Stimulated activated CD4-positive, alpha-beta T cell treated with anti-CD3 and anti-CD28 coated beads, Interleukin-4, amount 100 ng/mL, for 4 hours (primary cell): ENCODE measurements at places on chromosomes 13 and 19.

DNA sequence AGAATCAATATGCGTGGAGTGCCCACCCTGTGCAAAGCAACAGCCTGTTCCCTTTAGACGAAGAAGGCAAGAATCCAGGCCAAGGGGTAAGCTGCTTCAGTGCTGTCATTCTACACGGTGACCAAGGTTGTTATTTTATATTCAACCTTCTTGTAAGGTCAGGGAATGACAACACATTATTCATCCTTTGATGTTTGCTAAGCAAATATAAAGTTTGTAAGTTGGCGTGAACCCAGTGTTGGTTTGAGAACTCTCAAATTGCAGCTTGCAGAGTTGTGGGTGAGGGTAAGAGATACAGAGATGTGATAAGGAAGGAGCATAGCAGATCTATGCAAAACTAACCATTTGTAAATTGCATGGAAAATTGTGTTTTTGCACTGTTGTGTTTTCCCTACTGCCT is 436.7 kb downstream of the FGF9 start:
- no peak for DNase-seq

GRCh38 chr19:44850641-44851109 is 4.6 kb downstream of the NECTIN2 start:
- no peak for DNase-seq

DNA sequence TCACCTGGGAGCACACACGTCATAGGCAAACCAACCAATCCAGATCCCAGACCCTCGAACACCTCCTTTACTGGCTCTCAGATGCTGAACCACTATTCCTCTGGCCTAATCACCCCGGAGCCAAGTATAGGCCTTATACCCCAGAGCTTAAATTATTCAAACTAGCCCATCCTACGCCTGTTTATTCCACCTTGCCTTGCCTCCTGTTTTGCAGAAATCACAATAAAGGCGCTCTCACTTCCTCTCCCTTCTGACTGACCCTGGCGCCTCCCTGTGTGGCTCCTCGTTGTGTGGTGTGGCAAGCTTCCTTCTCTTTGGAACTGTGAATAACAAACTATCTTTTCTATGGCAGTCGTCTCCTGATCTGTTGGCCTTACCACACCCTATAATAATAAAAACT is 354.9 kb downstream of the ENOX1 start:
- DNase-seq = no peak

DNA sequence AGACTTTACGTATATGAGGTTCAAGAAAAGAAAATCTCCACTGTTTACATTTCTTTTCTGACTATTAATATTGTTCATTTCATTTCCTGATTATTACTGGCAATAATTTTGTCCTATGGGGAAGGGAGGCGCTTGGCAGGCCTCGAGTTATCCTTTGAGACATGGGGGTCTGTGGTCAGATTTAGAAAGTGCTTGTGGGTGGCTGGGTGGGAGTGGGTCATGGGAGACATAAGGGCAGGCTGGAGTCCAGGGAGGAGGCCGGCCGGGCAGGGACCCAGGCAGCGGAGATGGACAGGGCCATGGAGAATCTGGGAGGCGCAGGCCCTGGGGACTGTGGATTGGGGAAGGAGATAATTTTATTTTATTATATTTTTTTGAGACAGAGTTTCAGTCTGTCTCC is 40.1 kb downstream of the LTBP4 start:
- DNase-seq = no peak

GRCh38 chr19:46609511-46610412 is 8.6 kb downstream of the CALM3 start:
- no peak for DNase-seq

DNA sequence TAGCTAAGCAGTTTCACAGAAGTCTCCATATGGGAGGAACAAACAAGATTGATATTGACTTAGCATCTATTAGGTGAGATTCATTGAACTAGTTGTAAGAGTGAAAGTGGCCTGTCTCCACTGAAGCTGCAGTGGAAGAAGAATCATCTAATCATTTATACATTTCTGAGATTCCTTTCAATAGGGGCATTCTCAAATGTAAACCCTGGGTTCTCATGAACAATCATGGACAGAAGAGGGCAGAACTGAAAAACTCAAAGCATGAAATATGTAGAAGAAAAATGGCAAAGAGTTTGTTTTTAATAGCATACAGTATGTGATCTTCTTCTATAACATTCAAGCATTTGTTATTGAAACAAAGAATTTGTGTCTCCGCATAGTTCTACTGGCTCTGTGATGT is 17.6 kb upstream of the POSTN start:
- DNase-seq = no peak

- no peak for DNase-seq
Observed at GRCh38 chr19:47161876-47162489, 31.3 kb downstream of the SAE1 start.

GRCh38 chr19:1956868-1957492 is 16.0 kb downstream of the CSNK1G2 start:
- DNase-seq = no peak

- peak; percentile 46 for DNase-seq
Observed at GRCh38 chr19:35207391-35207871, 21.1 kb downstream of the FAM187B start.

- DNase-seq = no peak
Observed at GRCh38 chr19:18669524-18669817, 14.0 kb upstream of the CRTC1 start.

DNA sequence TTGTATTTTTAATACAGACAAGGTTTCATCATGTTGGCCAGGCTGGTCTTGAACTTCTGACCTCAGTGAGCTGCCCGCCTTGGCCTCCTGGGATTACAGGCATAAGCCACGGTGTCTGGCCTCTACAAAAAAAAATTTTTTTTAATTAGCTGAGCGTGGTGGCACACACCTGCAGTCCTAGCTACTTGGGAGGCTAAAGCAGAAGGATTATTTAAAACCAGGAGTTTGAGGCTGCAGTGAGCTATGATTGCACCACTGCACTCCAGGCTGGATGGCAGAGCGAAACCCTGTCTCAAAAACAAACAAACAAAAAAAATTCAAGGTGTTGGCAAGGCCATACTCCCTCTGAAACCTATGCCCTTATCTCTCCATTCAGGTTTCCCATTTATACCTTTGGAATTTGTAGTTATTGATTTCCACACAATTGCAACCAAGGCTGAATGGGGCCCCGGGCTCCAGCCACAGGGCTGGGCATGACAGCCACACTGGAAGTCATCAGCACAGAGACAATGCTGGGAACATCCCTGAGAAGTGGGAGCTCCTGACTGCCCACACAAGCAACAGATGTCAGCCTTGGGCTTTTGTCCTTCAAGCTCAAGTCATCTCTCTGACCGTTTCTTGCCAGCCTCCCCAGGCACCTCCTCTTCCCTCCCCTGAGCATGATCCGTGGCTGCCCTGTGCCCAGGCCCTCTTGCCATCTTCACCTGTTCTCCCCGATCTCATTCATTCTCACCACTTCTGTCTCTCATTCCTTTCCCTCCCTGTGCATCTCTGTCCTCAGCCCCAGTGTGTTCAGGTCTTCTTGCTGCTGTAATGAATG is 27.2 kb upstream of the CALM3 start:
- DNase-seq = no peak
